ENCODE measurements at places on chromosomes 4 and X. TPM values are rescaled to one million over a fixed set of nuclear protein-coding genes. Genes with fewer than 3 reads are reported as not detected.
A peak's percentile ranks its signal among the peaks of the same experiment; 100 is the strongest.

- DNase-seq, result no peak
Measured at GRCh38 chr4:114734594-114734993, 136.0 kb downstream of the UGT8 start.

The SSX4B gene
- not detected for polyA plus RNA-seq

DNA sequence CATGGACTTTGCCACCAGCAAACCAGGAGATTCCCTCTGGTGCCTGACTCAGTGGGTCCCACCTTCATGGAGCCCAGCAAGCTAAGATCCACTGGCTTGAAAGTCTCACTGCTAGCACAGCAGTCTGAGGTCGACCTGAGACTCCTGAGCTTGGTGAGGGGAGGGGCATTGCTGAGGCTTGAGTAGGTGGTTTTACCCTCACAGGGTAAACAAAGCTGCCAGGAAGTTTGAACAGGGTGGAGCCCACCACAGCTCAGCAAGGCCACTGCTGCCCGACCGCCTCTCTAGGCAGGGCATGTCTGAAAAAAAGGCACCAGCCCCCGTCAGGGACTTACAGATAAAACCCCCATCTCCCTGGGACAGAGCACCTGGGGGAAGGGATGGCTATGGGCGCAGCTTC lies 28.1 kb downstream of the FAM9A start:
- no peak for DNase-seq

DNA sequence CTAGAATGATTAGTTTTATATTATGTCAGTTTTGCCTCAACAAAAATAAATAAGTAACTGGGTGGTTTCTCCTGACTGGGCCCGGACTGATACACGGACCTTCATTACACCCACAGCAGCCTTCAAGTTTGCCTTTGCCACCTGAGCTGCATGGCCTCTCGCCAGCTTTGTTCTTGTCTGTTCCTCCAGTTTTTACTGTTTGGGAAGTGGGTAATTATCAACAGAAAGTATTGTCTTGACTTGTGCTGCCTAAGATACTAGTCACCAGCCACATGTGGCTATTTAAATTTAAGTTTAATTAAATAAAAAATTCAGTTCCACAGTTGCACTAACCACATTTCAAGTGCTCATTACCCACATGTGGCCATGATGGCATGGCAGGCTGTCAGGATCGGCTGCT lies 74.7 kb upstream of the INTU start:
- DNase-seq, result no peak

The FSTL5 gene
- not detected for polyA plus RNA-seq

The PRDM5 gene
- 2.0 TPM for polyA plus RNA-seq

DNA sequence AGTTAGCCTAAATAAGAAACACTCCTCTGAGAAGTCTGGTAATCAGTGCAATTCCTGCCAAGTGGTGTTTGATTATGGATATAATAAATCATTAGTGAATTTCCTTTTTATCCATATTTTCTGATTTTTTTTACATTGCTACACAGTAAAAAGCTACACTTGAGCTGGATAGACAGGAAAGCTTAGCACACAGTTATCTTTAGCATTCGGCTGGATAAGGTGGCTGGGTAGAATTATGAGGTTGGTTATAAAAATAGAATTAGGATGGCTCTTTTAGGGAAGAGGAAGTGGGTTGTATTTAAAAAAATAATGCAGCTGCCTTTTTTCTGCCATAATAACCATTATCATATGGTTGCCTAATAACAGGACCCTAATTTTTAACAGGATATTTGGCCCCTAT lies 460.6 kb downstream of the NAF1 start:
- DNase-seq, result no peak

GRCh38 chr4:16165931-16166330 lies 60.3 kb downstream of the TAPT1 start:
- no peak for DNase-seq

DNA sequence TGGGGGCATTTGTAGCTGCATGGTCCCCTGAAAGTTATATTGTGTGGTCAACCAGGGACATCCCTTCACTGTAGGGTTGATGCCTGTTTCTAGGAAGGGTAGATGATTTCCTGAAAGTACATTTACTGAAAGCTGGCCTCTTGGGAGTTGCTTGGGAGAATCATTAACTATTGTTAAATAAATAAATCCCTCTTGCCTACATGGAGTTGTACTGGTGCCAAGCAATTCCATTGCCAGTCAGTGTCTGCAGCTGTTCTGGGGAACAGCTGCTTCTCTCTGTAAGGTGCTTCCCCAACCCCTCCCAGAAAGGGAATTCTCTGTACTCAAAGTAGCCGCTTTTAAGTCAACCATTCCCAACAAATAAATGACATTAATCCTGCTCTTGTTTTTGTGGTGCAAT lies 51.1 kb downstream of the C4orf51 start:
- no peak for DNase-seq

GRCh38 chrX:40107291-40108161 lies 9.8 kb upstream of the BCOR start:
- DNase-seq, result peak; percentile 79

DNA sequence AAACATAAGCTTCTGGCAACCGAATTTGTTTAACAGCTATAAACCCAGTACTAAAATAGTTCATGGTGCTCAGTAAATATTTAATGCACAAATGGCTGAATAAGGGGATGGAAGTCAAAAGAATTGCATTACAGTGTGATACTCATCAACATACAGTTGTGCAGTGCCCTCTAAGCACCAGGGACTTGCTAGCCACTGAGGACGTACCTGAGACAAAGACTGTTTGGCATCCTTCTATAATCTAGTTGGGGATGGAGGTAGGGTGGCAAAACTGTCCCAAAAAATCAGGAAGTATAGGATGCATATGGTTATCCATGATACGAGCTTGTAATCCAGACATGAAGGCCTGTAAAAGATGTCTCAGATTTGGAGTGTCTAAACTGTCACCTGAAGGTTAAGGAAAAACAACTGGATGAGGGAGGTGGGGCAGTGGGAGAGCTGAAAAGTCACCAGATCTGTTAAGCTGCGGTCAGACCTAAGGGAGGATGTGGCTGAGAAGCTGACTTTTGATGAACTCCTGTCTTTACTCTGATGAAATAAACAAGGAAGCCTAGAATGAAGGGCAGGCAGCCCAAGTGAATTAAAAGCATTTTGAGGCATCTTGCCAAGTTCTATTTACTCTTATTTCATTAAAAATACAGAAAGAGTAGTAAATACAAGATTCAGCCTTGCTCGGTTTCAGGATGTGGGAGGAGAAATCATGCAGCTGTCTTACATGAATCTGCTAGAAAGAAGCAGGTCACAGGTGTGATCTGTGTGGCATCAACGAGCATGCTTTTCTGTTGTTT lies 12.0 kb upstream of the CD38 start:
- no peak for DNase-seq

GRCh38 chr4:184806229-184806550 lies 19.6 kb downstream of the ACSL1 start:
- DNase-seq, result no peak

The TMPRSS11F gene
- not detected for polyA plus RNA-seq

The MAP7D2 gene
- 0.11 TPM for polyA plus RNA-seq
